Cardiac muscle cell (in vitro differentiated cells and primary cell): ENCODE measurements at places on chromosomes 1 and 21.
A peak's percentile ranks its signal among the peaks of the same experiment; 100 is the strongest.

DNA sequence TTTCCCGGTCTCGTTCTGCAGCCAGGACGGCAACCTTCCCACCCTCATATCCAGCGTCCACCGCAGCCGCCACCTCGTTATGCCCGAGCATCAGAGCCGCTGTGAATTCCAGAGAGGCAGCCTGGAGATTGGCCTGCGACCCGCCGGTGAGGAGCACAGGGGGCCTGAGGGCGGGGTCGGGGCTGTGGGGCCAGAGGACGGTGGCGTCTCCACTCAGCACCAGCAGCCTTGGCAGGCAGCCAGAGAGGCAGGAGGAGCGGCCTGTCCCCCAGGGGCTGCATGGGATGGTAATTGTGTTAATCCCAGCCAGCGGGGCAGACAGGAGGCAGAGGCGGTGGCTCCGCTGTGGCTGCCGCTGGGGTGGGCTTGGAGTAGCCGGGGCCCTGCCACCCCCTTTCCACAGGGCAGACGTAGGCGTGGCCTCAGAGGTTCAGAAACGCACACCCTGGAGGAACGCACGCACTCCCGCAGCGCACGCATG is 12.1 kb downstream of the SAMD11 start:
- DNase-seq = peak; percentile 93

DNA sequence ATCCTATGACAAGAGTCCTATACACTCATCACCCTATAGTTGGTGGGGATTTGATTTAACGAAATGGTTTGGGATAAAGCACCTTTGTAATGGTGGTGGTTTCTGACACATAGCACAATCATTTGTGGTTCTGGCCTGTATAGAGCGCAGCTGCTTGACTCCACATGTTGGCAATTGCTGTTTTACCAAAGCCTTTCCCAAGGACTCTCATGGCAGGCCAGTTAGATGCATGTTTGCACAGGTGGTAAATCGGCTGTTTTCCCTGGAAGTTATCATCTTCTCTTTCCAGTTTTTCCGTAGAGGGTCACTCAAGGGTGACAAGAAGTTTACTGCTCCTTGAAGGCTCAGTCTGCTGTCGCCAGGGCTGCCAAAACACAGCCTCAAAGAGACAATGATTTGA is 17.1 kb upstream of the XPR1 start:
- DNase-seq = no peak

GRCh38 chr1:75600781-75601180 is 10.1 kb downstream of the SLC44A5 start:
- DNase-seq = no peak

DNA sequence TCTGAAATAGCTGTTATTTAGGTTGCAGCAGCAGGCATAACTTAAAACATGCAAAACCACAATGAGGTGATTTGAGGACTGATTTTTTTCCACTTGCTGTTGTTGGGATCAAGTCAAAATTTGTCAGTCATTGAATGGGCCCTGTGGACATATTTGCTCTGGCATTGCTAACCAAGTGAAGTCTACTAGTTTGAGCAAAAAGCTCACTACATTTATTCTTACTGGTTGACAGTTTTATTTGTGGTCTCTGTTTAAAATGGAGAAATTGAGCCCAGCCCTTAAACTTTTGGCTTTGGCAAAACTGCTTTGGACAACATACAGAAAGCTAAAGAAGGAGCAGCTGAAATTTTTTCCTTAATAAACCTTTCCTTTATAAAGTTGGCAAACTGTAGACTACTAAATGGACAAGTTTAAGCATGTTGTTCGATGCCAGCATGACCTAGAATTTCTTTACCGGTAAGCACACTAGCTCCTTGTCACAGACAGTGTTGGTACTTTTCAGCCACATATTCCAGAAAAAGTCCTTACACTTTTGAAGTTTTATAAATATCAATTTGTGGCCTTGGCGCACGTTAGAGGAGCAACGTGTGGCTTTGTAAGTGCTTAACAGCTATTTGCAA is 234.6 kb downstream of the USP25 start:
- DNase-seq = no peak

GRCh38 chr1:41976671-41977070 is 57.9 kb upstream of the HIVEP3 start:
- DNase-seq = no peak

DNA sequence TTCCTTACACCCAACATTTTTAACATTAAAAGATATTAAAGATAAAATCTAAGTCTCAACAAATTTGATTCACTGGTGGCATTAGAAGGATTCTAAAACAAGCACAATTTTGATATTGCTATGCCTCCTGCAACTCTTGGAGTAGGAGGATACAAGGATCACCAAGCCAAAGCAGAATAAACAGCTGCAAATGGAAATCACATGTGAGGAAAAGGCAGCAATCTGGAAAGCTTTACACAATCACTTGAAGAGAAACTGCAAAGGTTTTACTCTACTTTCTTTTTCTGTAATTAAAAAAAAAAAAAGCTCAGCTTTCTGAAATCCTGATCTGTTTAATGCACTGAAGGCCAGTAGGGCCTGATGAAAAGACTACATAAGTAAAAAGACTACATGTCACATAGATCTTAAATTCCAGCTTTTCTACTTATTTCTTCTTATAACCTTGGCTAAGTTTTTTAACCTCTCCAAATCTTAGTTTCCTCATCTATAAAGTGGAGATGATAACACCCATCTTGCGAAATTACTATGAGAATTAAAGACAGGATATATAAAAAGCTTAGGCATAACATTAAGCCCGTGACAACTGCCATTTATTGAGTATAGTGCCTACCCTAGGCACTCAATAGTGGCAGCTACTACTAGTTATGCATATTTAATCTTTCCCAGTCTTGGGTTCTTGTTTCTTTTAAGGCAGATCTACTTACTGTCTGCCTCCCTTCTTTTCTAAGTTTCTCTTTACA is 73.5 kb downstream of the EPS15 start:
- no peak for DNase-seq

DNA sequence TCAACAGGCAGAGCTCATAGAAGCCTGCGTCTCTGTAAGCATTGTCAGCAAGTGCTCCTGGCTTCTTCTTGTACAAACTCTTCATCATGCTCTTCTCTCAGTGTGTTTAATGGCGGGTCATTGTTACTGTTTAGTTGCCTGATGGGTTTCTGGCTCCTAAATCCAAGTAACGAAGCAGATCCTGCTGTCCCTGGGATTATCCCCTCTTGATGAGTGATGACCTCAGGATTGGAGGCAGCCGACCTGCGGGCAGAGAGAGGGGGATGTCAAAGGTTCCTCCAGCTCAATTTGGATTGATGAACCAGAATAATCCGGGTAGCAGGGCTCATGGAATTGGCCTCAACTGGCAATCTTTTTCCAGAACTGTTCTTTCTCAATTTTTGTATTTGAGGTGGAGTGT is 66.1 kb upstream of the BARHL2 start:
- no peak for DNase-seq

DNA sequence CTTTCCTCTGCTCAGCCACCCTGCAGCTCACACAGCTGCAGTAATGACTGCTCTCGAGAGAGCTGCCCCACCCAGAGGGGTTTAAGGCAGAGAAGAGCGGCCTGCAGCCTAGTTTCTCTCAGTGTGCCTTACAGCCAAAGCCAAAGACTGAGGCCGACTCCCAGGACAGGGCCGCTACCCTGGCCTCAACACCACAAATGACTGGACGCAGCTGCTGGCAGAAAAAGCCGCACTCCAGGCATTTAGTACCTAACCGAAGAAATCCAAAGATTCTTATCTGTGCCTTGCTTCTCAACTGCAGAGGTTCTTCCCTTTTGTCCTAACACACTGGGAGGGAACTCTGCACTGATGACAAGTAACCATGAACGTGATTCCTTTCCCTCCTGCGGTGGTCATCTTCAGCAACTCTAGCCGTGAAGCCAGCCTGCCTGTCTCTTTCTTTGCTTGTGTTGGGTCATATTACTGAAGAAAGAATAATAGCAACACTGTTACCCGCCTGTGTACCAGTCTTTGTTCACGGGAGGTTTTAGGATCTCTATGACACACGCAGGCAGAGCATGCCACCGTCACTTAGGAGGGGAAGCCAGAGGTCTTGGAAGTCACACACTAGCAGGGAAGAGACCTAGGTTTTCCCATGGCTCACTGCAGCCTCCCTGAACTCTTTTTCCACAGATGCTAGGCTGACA is 202.7 kb downstream of the RHOU start:
- DNase-seq = peak; percentile 54

DNA sequence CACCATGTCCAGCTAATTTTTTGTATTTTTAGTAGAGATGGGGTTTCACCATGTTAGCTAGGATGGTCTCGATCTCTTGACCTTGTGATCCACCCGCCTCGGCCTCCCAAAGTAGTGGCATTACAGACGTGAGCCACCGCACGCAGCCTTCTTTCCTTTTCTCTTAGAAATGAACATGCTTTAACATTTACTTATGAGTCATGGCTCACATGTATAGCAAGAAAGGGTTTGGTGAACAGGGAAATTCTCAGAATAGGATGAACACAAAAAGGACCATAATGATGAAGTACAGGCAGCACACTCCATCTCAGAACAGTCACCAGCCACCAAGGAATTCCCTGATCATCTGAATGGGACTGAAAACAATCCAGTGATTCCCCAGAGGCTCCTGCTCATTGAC is 9.4 kb upstream of the VAMP4 start:
- DNase-seq = no peak

GRCh38 chr1:30815556-30815955 is 58.0 kb upstream of the LAPTM5 start:
- no peak for DNase-seq

GRCh38 chr1:118861216-118861615 is 126.9 kb downstream of the TBX15 start:
- DNase-seq = no peak

DNA sequence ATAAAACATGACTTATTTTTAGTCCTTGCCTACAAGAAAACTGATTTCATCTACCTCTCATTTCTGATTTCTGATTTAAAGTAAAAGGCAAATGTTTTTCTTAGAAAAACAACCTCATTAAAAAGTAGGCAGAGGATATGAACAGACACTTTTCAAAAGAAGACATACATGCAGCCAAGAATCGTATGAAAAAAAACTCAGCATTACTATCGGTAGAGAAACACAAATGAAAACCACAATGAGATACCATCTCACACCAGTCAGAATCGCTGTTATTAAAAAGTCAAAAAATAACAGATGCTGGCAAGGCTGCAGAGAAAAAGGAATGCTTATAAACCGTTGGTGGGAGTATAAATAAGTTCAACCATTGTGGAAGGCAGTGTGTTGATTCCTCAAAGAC is 16.2 kb downstream of the ODR4 start:
- no peak for DNase-seq

DNA sequence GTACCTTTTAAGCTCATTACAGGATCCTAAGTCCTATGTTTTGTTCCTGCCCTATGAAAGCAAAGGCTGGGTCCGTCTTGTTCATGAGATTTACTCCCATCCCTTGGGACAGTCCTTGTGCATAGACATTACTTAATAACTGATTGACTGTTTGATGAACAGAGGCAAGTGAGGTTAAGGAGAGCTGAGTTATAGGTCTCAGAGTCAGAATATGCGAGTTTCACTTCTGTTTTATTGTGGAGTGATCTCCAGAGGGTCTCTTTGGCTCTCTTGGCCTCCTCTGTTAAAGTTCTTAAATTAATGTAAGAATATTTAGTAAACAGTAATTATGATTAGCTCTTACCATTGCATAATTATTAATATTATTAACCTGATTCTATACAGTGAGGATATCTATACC is 52.6 kb downstream of the BRINP2 start:
- DNase-seq = no peak

- peak; percentile 87 for DNase-seq
Observed at GRCh38 chr1:204213668-204214662, at the start of gene GOLT1A. Gene GOLT1A (minus strand): TSS chr1:204213988. CDS start chr1:204213906, 82 bp downstream.

- no peak for DNase-seq
Observed at GRCh38 chr1:173473599-173474011, 3.5 kb upstream of the PRDX6 start.

GRCh38 chr21:33293811-33294216 is 27.6 kb downstream of the IL10RB start:
- DNase-seq = no peak

DNA sequence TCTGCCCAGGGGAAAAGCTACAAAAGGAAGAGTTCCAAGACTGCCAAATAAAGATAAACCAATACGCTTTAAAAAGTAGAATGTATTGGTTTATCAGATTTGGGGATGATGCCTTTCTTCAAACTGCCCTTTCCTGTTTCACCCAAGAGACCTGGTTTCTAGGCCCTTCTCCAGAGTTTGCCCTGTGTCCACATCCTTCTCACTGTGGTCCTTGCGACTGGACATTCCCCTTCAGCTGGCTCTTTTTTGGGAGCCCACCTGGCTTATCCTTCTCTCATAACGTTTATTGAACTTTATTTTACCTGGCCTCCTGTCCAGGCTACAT is 490 bp upstream of the CZIB start:
- no peak for DNase-seq

DNA sequence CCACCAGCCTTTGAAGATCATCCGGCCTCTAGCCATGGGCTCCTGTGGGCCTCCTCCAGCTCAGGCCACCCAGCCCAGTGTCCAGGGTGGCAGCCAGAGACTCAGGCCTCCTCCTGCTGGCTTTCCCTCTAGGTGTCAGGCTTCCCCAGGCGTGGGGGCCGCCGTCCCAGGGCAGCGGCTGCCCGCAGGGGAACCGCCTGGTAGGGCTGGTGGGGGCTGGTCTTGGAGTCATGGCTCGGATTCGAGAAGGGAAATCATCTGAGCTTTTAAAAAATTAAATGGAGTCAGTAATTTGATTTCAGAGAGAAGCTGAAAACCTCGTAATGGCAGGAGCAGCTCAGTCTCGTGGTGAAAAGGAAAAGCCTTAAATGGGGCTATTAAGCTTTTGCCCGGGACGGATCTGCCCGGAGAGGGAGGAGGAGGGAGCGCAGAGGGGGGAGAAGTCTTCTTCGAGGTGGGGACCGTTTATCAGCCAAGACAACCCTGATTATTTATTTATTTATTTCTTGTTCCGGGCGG is 66.4 kb upstream of the TARDBP start:
- no peak for DNase-seq

DNA sequence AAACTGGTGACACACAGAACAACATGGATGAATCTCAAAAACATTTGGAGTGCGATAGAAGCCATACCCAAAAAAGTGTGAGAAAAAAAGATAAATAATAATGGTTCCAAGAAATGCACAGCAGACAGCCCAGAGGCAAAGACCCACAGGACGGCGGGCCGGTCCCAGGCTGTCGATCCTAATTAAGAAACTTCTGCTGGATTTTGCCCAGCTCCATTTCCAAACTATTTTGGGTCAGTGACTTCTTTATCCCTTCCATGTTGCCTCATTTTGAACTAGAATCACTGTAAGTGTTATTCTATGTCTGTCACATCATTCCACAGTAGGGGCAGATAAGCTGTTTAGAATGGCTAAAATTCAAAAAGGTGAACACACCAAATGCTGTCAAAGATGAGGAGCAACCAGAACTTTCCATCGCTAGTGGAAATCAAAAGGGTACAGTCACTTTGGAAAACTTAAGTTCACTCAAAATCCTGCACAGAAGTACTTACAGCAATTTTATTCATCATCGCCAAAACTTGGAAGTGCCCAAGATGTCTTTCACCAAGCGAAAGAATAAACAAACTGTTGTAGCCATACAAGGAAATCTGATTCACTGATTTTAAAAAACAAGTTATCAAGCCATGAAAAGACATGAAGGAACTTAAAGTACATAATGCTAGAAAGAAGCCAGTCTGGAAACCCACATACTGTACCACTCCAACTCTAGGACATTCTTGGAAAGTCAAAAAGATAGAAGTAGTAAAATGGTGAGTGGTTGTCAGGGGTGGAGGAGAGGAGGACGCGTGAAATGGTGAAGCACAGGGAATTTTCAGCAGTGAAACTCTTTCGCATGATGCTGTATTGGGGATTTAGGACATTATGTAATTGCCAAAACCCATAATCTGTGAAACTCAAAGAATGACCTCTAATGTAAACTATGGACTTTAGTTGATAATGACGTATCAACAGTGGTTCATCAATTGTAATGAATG is 7.5 kb downstream of the NBPF1 start:
- no peak for DNase-seq
